ENCODE measurements at places on chromosomes 7 and 10. TPM values are rescaled to one million over a fixed set of nuclear protein-coding genes. Genes with fewer than 3 reads are reported as not detected.

Gene PRSS37
- not detected for total RNA-seq

Gene WASHC2C
- total RNA-seq, result 33.8 TPM

Gene LRRTM3
- total RNA-seq, result 0.48 TPM

Gene HACD1
- total RNA-seq, result 30.8 TPM

DNA sequence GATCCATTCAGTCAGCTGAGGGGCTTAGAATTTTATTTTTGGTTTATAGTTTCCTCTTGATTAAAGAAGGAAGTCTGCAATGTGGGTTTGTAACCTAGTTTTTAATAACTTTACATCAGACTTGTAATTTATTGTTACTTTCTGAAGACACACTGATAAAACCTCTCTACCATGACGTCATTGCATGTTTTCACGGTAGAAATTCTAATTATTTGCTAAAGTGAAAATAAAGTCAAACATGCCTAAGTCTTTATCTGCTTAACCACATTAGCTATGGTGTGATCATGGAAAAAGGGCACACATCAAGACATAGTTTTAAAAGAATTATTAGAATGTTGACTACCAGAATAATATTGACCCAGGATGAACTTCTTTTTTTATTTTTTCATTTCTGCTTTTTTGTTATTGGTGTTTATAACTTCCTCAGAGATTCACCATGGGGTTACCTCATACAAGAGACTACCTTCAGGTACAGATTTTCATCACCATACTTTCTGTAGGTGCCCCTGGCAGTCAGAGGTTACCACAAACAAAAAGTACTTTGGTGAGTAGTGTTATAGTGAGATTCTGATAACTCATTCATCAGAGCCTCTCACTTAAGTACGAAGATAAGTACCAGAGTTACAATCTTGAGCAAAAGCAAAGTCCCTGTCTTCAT, 7.0 kb upstream of the PANK1 start:
- H3K36me3 ChIP-seq, result no peaks in the 10 kb centered on the region
- H3K27ac ChIP-seq, result no peak overlapping the region
- DNase-seq, result no peak
- no peaks in the 10 kb centered on the region for H3K4me1 ChIP-seq
- no peaks in the 10 kb centered on the region for H3K27me3 ChIP-seq

GRCh38 chr7:112162784-112163506, 43.3 kb downstream of the DOCK4 start:
- no peak overlapping the region for H3K4me3 ChIP-seq
- peaks cover 26% of the 10 kb centered on the region for H3K4me1 ChIP-seq
- H3K27ac ChIP-seq, result no peak overlapping the region
- no peaks in the 10 kb centered on the region for H3K27me3 ChIP-seq
- H3K36me3 ChIP-seq, result no peaks in the 10 kb centered on the region
